ENCODE measurements at places on chromosomes 5 and 9.

GRCh38 chr5:25339541-25339940, 694.8 kb upstream of the CDH10 start:
- DNase-seq: no peak

DNA sequence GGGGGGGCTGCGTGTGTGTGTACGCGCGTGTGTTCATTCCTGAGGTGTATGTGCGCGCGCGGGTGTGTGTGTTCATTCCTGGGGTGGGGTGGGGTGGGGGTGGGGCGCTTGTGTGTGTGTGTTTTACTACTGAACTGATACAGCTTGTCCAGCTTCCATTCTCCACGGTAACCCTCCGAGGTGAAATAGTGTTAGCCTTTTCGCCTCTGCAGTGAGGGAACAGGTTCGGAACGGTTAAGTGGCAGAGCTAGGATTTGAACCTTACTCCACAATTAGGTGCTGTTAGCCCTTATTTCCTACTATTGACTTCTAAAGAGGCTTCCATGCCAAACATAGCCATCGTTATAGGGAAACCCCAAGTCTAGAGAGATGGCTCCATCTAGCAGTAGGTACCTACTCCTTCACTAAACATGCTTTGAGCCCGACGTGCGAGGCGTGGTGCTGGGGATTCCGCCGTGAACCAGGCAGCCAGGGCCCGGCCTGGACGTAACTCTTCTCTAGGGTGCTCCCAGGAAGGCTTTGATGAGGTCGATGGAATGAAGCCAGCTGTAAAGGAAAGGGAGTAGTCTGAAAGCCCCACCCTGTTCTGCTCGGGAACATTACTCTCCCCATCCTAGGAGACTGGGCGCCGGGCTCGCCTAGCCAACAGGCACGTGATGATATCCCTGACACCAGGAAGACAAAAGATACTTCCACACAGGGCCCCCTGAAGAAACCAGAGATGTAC, 782 bp upstream of the SKP1 start:
- DNase-seq: no peak

DNA sequence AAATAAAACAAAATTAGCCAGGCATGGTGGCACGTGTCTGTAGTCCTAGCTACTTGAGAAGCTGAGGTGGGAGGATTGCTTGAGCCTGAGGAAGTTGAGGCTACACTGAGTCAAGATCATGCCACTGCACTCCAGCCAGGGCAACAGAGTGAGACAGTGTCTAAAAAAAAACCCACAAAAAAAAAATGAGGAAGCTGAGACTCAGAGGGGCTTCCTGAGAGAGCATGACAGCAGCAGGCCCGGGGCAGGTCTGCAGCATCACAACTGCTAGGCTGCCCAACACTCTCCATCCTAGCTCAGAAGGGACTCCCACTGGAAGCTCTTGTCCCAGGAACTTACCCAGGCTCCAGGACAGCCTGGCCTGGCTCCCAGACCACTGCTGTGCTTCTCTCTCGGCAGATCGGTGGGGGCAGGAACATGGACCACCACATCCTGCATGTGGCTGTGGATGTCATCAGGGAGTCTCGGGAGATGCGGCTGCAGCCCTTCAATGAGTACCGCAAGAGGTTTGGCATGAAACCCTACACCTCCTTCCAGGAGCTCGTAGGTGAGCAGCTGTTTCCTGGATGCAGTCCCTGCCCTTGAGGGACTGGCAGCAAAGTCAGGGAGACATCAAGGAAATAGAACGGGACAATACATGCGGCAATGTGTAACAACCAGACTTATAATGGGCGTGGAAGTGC, 19.1 kb downstream of the PTGS1 start:
- no peak for DNase-seq

DNA sequence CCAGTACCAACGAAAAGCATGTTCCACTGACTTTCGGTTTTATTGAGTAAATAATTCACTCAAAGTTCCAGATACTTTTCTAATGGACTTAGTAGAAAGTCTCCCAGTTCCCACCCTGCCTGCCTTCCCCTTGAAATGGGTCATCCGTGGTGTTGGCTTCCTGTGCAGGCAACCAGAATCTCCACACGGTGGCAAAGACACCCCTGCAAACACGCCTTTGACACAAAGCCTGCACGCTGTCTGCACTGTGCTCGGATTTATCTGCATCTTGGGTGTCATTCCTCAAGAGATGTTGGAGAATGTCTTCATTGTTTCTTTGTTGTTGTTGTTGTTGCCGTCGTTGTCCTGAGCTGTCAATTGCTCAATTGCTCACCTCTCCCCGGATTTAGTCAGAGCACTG, 150.0 kb upstream of the IRX2 start:
- DNase-seq: no peak

- no peak for DNase-seq
Observed at GRCh38 chr5:60546207-60546606, 153.8 kb downstream of the DEPDC1B start.

GRCh38 chr5:10262995-10263394, 12.9 kb downstream of the CCT5 start:
- DNase-seq: no peak

DNA sequence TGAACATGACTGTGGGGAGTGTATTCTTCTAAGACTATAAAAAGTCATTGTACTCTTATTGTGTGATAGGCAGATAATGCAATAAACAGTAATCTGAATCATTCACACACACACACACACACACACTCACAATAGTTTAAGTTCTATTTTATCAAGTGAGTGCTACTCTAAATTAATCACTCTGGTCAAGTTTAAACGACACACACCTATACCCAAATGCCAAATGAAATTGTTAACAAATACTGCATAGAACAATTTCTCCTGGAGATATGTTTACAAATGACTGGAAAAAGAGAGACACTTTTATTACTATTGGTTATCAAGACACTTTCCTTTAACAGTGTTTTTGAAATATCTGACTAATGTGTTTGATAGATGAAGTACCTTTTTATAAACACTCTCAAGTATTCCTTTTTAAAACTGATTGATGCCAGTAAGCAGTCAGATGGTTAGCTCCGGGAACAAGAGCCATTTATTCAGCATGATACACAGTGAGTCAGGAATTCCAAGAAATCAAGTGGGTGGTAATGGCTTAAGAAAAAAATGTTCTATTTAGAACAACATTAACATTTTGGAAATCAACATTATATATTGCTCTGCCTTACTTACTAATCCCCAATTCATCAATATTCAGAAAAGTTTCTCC, 521.6 kb upstream of the ST8SIA4 start:
- DNase-seq: no peak

DNA sequence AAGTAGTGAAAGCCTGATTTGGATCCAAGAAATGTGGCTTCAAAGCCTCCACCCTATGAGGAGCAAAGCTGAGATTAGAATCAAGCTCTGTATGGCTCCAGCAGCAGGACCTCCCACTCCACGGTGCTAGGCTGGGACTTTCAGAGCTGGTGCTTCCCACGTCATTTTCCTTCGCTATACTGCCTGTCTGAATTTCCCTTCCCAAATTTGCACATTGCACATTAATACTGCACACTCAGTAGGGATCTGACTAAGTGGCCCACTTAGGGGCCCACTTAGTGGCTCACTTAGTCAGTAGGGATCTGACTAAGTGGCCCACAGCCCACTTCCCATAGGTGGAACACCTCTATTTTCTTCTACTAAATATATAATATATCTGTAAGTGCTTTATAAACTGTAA, 14.1 kb upstream of the SPDL1 start:
- DNase-seq: no peak

DNA sequence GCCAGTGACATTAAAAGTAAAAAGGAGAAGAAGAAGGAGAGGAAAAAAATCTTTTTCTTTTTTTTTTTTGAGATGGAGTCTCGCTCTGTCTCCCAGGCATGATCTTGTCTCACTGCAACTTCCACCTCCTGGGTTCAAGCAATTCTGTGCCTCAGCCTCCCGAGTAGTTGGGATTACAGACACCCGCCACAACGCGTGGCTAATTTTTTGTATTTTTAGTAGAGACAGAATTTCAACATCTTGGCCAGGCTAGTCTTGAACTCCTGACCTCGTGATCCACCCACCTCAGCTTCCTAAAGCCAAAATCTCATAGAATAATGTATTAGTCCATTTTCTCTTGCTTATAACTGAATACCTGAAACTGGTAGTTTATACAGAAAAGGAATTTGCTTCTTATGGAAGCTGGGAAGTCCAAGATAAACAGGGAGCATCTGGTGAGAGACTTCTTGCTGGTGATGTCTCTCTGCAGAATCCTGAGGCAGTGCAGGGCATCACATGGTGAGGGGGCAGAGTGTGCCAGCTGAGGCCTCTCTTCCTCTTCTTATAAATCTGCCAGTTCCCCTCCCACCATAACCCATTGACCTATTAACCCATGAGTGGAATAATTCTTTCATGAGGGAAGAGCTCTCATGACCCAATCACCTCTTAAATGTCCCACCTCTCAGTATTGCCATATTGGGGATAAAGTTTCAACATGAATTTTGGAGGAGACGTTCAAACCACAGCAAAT, 466.3 kb downstream of the GADD45G start:
- no peak for DNase-seq

DNA sequence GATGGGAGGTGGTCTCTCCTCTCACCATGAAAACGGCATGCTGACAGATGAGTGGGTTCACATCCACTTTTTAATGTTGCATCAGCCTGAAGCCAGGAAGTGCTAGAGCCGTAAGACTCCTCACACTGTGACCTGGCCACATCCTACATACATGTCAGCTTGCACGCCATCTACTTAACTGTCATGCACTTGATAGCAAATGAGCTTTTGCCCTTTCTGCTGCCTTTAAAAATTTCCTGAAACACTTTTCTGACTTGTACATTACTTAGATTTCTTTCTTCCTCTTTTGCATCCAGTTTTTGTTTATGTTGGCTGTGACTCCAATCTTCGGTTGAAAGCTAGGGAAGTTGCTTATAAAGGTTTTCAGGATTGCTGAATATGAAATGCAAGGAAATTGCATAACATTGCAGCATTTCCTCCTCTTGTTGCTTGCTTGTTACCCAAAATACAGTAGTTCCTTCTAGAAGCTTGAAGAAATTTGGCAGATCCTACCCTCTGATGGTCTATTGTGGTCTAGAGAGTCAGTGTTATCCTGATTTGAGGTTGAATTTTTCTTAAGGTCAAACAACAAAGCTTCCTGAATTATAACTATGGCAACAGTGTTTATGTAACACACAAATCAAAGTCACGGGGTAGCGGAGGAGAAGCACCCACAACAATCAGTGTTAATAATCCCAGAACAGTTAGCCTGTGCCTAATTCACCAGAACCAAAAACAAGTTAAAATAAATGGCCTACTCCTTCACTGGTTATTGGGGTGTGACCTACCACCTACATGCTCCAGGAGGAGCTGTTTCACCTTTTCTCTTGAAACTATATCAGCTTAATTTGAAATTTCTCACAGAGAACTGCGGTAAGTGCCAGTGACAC, 232.5 kb downstream of the ARHGAP26 start:
- no peak for DNase-seq

DNA sequence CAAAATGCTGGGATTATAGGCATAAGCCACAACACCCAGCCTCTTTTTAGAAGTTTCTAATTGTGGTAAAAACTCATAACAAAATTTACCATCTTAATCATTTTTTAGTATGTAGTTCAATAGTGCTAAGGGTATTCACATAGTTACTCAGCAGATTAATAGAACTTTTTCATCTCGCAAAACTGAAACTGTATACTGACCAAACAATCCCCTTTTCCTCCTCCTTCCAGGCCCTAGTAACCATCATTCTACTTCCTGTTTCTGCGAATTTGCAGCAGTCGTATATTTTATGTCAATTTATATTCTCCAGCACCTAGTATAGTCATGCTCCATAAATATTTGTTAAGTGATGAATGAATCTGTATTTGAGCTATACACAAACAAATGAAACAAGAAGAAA, 86.3 kb upstream of the ERBIN start:
- no peak for DNase-seq

GRCh38 chr9:37961351-37961750, 57.4 kb upstream of the SLC25A51 start:
- DNase-seq: no peak

- no peak for DNase-seq
Observed at GRCh38 chr9:132288966-132289365, 65.8 kb downstream of the SETX start.

DNA sequence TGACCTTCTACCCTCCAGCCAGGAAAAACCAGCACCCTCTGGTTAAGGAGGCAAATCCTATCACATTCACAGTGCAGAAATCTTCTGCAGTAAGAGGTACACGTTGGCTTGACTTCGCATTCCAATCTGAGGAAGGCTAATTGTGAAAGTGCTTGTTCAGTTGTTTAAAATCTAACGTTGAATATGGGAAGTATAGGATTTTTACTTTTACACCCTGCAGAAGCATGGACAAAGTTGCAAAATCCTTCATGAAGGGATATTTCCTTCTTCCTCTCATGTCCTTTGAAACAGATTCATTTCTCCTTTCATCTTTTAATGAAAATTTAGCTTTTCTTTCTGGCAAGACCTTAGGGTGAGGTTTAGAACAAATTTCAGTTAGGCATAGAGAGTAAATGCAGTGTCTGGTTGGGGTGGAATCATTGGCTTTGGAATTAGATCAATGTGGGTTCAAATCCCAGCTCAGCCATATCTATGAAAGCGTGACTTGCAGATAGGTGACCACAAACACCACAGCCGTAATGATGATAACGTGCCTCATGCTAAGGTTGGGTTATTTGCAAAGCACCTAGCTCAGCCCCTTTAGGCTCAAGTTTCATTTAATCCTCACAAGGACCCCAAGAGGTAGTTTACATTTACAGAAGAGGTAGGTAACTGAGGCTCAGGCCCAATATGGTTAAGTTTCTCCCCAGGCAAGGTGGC, 42.2 kb upstream of the C5orf58 start:
- DNase-seq: no peak

DNA sequence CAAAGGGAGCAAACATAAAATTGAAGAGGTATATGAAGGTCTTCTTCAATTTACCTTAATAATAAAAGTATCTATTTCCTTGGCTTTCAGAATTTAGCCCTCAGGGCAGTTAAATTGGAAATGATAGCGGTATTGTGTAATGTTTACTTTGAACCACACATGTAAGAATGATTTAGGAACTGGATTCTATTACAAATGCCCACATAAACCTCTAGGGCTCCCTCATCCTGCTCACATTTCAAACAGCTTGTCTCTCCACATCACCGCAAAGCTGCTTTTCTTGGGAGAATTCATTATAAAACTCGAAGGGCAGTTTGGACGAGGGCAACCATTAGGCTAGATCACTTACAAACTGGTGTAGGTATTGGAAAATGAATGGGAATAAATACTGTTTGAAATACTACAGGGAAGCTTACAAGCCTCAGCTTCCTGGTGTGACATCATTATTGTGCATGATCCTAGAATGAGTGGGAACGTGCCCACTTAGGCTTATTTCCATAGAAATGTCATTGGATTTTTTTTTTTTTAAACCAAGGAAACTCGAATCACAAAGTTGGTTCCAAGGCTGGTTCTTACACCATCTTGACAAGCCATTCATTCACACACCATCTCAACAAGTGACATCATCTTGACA, 47.3 kb downstream of the MTRR start:
- no peak for DNase-seq
